ENCODE measurements at places on chromosomes 2 and 18.

DNA sequence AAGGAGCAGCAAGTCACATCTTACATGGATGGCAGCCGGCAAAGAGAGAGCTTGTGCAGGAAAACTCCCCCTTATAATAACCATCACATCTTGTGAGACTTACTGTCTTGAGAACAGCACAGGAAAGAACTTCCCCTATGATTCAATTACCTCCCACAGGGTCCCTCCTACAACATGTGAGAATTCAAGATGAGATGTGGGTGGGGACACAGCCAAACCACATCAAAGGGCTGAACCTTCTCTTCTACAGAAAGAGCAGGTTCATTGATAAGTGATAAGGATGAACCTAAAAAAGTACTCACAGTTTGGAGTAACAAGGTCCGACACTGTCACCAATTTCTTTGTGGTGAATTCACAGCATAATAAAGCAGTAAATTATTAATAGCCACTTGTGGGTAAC lies 422.2 kb upstream of the FSIP2 start:
- DNase-seq = no peak

- no peak for DNase-seq
Observed at GRCh38 chr2:142052220-142052863, 78.5 kb downstream of the LRP1B start.

DNA sequence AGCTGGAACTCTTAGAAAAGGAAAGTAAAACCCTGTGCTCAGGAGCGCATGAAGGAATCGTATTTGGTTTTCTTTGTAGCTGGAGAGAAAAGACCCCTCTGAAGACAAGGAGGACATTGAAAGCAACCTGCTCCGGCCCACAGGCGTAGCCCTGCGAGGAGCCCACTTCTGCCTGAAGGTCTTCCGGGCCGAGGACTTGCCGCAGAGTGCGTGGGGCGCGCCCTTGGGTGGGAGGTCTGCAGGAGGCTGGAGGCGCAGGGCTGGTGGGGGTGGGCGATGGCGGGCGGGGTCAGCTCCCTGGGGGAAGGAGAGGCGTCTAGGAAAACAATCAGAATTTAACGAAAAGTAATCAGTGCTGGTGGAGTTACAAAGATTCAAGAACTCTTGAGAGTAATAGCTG lies 72.8 kb downstream of the DYSF start:
- no peak for DNase-seq

DNA sequence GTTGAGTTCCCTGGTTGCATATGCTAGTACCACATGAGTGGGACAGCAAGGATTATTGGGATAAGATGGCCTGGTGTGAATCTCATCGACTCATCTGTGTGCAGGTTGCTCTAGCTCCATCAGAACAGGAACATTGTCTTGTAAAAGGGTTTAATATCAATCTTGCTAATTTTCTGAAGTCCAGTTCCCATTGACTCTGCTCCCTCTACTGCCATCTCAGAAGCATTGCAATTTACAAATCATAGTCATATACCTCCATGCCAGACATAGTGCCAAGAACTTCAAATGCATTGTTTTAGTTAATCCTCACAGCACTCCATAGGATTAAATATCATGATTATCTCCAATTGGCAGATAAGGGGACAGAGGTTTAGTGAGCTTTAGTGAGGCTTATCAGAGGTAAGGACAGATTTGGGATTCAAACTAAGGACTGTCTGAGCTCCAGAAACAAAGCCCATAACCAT lies 4.8 kb upstream of the STAT4 start:
- no peak for DNase-seq

DNA sequence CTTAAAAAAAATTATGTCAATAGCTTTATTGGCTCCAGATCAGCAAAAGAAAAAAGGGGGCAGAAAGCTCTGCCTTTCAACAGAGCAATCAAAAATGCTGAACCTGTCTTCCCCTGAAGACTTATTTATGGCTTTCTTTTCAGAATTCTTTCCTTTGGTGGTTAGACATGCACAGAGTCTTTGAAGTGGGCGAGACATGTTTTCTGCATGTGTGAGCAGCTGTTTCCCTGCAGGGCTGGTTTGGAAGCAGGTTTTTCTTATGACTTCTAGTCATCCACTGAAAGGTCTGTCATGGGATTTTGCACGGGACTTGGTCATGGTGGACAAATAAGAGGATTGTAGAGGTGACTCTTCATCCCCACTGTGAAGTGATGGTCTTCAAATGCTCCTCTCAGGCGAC lies 160.3 kb downstream of the VAPA start:
- no peak for DNase-seq

DNA sequence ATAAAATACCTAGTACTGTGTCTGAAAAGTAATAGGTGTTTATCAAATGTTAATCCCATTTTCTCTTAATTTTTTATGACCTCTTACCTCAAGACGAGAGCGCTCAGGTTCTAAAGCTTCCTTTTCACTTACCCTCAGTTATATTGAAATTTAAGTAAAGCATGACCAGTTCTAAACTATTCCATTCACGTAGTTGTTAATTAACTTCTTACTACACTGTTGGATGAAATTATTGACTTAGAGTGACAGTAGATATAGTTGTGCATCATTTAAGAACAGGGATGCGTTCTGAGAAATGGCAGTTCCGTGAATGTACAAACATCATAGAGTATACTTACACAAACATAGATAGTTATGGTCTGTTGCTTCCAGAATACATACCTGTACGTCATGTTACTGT lies 20.1 kb upstream of the HTR2B start:
- no peak for DNase-seq

GRCh38 chr2:96747061-96747617 lies 7.3 kb upstream of the LMAN2L start:
- DNase-seq = no peak

GRCh38 chr18:8351161-8351560 lies 258.1 kb upstream of the RAB12 start:
- no peak for DNase-seq

DNA sequence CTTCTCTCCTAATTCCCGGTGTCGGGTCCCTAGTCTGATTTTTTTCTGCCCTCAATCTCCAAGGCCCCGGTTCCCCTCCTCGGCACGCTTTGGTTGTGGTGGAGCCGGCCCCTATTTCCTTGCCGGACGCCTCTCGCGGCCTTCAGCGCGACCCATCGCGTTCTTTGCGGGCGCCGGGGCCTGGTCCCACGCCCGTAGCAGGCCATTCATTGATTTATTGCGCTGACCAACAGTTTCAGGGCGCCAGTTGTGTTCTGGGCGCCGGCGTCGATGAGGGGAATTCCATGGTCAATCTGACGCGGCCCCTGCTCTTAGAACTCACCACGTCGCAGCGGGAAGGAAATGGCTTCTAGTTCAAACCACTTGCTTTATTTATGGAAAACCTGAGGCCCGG lies 396 bp downstream of the CNOT9 start:
- DNase-seq = peak; percentile 70

Data from activated naive CD8-positive, alpha-beta T cell treated with anti-CD3 and anti-CD28 coated beads, Interleukin-2, amount 50 U/mL, for 24 hours (primary cell).